ENCODE measurements at places on chromosomes 2 and 18.

DNA sequence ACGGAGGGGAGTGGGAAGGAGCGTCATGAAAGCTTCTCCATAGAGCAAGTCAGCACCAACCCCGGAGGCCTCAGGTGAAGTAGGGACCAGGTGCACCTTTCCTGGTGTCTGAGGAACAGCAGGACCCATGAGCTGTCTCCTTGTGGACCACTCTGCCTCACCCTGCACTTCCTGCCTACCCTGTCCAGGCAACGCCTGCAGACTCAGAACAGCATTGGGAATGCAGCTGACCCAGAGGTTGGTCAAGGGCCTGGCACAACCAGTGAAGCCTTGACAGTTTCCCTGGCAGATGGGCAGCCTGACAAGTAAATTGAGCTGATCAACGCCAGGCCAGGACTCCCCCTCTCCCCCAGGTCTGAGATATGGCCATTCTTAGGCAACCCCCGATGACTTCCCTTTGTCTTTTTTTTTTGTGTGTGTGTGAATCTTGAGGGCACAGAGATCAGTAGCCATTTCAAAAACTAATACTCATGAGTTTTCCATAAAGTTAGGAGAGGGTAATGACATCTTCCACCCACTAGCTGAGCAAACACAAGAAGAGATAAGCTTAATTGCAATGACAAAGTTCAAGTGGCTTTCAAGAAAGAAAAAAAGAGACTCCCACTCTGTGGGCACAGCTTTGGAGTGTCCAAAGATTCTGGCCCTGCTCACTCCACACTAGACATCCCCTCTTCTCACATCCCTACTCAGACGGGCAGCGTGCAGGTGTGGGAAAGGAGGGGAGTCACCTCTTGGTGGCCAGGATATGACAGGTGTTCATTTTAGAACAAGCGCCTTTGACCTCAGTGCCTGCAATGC is 3.5 kb upstream of the FABP1 start:
- DNase-seq: no peak

DNA sequence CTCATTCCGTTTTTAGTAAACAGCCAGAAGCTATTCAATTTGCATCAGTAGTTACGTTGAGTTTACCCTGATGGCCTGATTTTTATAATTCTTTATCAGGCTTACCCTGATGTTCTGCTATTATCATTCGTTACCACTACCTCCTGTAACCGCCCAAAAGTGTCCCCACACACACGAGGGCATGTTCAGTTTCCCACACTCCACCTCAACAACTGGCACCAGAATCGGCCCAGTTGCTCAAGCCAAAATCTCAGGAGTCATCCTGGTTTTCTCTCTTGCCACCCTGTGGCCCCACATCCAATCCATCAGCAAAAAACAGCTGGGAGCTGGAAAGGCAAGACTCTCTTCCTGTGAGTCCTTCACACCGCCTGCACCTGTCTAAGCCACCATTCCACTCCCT is 102.9 kb upstream of the RAB6C start:
- DNase-seq: no peak

DNA sequence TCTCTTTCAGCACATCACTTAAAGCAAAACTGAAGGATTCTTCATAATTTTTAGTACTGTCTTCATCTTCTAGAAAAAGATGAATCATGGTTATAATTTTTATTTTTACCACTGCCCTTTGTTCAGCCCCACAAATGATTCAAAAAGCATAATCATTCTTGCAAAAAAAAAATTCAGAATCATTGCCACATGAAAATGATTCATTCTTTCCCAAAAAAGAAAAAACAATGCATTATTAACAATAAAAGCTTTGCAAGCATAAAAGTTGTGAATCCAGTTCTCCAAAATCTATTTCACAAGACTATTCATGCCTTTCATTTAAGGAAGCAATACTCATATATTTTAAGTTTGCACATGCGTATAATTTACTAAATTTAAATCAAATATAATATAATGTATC is 204.8 kb downstream of the RBM43 start:
- no peak for DNase-seq

GRCh38 chr2:144524118-144525009 is 4.4 kb upstream of the ZEB2 start:
- no peak for DNase-seq

- no peak for DNase-seq
These were observed 286.5 kb downstream of the MTX2 start for GRCh38 chr2:176555781-176556180.

- no peak for DNase-seq
These were observed 100.8 kb downstream of the ZNF532 start for GRCh38 chr18:58965291-58966004.

GRCh38 chr18:27249933-27250332 is 64.8 kb upstream of the CHST9 start:
- DNase-seq: no peak

GRCh38 chr2:110847651-110848050 is 115.3 kb downstream of the ACOXL start:
- no peak for DNase-seq

GRCh38 chr2:203225423-203226039 is 13.3 kb upstream of the CYP20A1 start:
- no peak for DNase-seq

DNA sequence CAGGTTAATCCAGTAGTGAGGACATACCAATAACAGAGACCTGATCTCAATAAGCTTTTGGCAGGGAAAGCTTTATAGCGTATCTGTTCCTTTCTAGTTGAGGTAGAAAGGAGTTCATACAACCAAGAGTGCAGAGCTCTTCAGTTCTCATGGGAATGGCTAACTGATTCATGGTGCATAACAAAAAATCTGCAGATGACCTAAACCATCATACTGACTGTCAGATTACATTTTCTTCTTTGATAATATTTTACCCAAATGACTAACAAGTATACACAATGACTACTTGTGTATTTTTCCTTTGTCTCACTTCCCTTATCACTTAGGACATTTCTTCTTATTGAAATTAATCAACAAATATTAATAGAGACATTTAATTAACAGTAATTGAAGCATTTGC is 140.0 kb upstream of the SERTAD2 start:
- DNase-seq: no peak

DNA sequence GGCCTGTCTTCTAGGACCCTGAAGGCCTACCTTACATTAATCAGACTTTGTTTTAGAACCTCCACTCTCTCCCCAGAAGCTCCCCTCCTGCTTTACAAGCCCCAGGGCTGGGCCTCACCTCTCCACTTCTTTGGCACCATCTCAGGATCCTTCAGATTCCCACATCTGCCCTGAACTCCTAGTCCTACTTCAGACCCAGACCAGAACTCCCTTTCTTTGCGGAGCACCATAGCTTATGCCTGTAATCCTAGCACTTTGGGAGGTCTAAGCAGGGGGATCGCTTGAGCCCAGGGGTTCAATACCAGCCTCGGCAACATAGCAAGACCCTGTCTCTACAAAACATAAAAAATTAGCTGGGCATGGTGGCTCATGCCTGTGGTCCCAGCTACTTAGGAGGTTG is 991 bp downstream of the CHCHD5 start:
- DNase-seq: no peak

DNA sequence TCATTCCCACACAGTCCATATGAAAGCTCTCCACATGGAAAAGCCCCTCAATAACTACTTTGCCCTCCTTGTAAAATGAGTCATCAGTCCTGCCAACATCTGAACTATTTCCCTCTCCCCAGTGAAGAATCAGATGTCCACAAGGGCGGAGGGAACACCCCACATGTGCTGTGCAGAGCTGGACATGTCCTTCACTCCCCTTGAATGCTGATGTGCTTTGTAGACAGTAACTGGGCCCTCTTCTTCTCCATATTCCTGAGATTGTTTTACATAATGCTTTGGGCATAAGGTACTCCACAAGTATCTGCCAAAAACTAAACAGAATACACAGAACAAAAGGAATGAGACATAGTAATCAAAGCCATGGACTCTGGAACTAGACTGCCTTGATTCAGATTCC is 879.4 kb downstream of the BCL11A start:
- DNase-seq: no peak

- peak; percentile 2 for DNase-seq
These were observed 327 bp downstream of the LTBP1 start for GRCh38 chr2:32947076-32947483.

- no peak for DNase-seq
These were observed 19.1 kb downstream of the TRAK2 start for GRCh38 chr2:201432038-201432620.

- no peak for DNase-seq
These were observed 30.1 kb upstream of the CTAGE1 start for GRCh38 chr18:22447792-22448191.

- DNase-seq: peak; percentile 32
These were observed 8.4 kb upstream of the TMEM185B start for GRCh38 chr2:120231564-120231973.

DNA sequence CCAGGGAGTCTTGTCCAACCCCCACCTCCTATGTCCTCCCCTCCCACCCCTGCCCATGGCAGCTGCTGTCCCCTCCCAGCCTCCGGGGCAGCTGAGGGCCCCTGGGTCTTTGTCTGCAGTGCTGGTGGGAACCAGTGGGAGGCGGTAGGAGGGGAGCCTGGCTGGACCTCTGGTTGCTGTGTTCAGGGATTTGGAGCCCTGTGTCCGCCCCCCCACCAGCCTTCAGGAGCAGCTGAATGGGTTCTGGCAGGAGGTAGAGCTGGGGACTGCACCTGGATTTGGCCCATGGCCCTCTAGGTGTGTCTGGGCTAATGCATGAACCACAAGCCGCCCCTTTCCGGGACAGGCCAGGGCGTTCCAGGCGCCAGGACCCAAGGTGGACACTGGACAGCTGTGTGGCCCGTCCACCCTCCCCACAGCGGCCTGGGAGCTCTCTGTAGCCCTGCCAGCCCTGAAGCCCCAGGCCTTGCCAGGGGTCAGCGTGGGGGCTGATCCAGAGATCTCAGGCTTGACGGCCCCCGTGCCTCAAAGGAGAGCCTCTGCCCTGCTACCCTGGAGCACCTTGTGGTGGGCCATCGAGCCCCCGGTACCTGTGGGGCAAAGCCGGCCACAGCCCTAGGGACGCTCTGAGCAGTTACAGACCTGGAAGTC is 25.4 kb downstream of the GPC1 start:
- DNase-seq: no peak

GRCh38 chr2:182852090-182852489 is 14.3 kb downstream of the FRZB start:
- no peak for DNase-seq

- DNase-seq: no peak
These were observed 39.8 kb downstream of the GREB1 start for GRCh38 chr2:11573418-11574175.

DNA sequence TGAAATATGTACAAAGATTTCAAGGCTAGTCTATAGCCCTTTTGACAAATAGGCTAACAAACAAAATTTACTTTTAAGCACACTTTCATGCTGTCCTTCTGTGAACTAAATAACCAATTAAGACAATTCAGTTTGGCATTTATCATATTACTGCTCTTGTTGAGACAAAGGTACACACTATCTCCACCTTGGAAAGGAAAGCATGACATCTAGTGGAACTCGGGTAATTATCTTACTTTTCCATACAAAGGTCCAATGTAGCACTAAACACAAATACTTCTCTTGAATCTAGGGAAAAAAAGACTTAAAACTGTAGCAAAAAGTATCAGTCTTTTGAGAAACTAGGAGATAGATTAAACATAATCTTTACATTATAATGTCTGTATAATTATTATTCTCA is 125.0 kb upstream of the CD226 start:
- DNase-seq: no peak

- no peak for DNase-seq
These were observed 1824.3 kb upstream of the CELF4 start for GRCh38 chr18:39389800-39390379.

- DNase-seq: no peak
These were observed 244.2 kb upstream of the BOD1L2 start for GRCh38 chr18:56902653-56903052.

DNA sequence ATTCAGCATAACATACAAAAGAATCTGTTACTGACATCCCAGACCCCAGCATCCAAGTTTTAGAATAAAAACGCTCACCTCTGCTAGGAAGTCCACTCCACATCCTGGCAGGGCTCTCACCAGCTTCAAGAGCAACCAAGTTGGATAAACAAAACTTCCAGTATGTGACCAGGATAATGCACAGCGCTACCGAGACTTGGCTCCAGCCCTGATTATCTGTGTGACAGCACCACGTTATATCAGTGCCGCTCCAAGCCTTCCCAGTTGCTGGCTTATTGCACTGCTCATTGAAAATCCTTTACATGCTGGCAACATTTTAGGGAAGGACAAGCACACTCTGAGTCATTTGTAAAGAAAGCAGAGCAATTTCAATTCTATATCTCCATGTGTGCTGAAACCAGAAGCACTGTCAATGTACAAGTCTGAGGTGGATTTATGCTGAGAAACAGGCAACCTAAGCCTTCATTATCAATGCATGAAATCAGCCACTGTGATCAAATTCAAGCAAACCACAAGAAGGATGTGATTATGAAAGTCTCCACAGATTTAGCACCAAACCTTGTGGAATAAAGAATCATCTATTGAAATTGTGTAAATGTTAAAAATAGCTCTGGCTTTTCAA is 115.7 kb downstream of the ZNF385B start:
- DNase-seq: no peak

DNA sequence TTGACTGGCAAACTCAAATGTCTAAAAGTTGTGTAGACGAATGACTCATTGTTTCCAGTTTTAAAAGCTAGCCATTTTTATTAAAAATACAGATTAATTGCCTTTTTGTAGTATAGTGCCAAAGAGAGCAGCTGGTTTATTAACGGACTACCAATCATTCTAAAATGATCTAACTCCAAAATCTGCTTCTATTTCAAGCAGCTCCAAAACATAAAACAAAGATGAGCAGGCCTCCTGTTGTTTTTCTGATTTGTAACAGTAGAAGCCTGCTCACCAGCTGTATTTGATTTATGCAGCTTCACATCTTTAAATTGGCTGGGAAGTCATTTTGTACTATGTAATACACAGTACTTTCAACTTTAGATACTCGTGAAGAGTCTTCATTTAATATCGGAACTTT is 171.8 kb downstream of the UBR3 start:
- DNase-seq: no peak

DNA sequence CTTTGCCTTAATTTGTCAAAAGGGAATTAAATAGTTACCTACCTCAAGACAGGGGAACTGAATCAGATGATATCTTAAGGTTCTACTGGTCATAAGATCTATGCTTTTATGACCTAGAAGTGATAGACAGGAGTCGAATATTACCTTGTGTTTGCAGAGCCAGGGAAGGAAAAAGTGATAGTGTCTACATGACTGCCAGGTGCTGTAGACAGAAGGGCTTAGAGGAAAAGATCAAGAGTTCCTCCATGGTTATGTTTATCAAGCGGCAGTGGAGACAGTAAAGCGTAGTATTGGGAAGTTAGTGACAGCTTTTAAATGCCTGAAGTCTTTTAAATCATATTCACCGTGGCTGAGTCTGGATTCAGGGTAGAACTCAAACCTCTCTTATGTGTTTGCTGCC is 11.9 kb downstream of the CRIM1 start:
- no peak for DNase-seq

DNA sequence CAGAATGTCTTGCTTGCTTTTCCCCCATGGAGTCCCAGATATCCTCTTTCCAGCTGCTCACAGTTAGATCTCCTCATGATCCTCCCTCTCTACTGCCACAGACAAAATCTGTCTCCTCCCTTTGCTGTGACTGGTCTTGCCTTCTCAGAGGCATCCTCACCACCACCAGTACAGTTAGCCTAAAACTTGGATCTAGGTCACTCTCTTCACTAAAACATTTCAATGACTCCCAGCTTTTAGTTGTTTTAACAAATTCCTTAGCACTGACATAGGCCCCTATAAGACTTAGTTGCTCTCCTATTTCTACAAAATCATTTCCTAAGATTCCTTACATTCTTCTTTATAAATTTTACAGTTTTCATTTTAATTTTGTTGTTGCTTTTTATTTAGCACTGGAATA is 734.2 kb upstream of the CHAC2 start:
- no peak for DNase-seq

GRCh38 chr2:187525163-187525900 is 28.9 kb downstream of the TFPI start:
- no peak for DNase-seq
